Activated CD8-positive, alpha-beta memory T cell treated with anti-CD3 and anti-CD28 coated beads for 1 hour (primary cell): ENCODE measurements at places on chromosomes 12 and 14.

DNA sequence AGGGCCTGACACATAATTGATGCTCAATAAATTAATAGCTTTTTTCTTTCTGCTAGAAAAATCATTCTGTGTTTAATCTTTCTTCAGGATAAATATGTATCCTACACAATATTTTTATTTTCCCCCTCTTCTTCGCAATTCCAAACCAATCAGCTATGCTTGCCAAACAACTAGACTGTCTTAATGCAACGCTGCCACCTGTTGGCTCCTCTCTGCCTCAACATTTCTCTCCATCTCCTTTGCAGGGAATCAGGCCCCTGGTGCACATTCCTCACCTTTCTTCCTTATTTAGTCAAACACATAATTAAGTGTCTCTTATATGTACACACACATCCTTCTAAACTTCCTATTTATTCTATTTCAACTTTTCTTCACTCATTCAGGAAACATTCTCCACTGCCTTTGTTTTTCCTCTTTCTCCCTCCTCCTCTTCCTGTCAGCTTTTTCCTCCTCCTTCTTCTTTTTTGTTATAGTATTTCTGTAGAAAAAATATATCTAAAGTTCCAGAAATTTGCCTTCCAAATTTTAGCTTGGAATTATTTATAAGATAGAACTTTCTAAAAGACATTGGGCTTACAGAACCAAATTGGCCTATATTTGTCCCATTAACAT is 406.0 kb downstream of the PRKD1 start:
- DNase-seq = no peak

- DNase-seq = no peak
These were observed 42.1 kb upstream of the LIN7A start for GRCh38 chr12:80979816-80980215.

GRCh38 chr12:64633940-64634337 is 23.6 kb downstream of the RASSF3 start:
- peak; percentile 10 for DNase-seq

DNA sequence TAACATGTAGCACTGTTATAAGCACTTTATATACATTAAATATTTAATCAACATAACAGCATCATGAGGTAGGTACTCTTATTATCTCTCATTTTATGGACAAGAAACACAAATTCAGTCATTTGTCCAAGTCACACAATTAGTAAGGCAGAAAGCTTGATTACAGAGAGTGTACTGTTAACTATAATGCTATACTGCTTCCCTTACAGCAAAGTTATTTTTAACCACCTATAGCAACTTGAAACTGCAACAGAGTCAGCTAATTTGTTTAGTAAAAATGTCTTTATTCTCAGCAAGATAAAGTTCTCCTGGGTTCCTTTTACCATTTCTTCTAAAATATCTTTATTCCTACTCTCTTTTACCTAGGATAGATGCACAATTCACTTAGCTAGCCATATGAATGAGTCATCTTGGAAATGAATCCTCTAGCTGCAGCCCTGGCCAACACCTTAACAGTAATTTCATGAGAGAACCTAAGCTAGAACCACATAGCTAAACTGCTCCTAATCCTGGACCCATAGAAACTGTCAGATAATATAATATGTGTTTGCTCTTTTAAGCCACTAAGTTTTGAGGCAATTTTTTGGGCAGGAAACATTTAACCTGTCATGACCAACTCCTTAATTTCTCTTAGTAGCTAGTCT is 90.2 kb upstream of the HECTD1 start:
- DNase-seq = no peak

- DNase-seq = no peak
These were observed 1083.8 kb downstream of the FLRT2 start for GRCh38 chr14:86613786-86614185.

GRCh38 chr12:128190052-128190451 is 76.9 kb upstream of the TMEM132C start:
- DNase-seq = no peak

GRCh38 chr12:56679883-56680575 is 8.1 kb downstream of the PTGES3 start:
- no peak for DNase-seq

DNA sequence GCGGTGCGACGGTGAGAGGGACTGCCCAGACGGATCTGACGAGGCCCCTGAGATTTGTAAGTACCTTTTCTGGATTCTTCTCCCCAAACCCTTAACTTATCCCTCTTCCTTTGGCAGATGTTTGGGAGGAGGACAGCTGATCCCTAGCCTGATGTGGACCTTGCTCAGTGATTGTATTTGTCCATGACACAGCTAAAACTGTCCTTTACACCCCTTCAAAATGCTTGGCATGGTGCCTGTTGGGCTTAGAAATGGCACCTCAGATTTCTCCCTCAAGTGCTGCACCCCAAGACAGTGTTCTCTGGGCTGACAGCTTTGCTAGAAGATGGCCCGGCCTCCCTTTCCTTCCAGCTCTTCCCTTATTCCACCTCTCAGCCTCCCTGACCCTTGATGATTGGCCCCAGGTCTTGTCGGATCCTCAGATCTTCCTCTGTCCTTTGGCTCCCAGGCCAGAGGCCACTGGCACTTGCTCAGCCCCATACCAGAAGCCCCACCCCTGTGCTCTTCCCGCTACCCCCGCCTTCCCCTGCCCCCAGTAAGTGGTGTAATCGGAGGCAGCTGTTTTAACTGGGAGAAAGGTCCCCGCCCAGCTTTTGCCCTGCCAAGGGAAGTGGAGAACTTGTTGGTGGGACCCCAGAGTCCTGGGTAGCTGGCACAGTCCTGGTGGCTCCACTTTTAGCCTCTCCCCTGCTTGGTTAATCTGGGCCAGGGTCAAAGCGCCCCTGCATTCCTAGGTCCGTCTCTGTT is 8.7 kb downstream of the LRP1-AS start:
- no peak for DNase-seq

DNA sequence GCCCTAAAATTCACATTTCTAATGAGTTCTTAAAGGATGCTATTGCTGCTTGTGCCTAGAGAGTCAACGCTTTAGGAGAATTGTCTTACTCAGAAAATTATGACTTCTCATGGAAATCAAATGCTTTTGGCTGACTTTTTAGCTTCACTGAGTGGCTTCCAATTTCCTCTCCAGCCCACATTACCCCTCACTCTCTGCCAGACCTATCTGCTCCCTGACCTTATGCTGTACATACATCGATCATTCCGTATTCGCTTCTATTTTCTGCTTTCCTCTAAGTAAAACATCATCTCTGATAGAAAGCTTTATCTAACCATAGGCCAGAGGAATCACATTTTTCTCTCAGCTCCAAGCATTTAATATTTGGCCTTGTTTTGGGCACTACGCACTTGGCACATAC is 12.5 kb upstream of the SMCO3 start:
- no peak for DNase-seq

GRCh38 chr14:28307506-28307905 is 459.1 kb upstream of the FOXG1 start:
- DNase-seq = no peak

GRCh38 chr14:55118761-55119160 is 10.3 kb upstream of the LGALS3 start:
- no peak for DNase-seq

DNA sequence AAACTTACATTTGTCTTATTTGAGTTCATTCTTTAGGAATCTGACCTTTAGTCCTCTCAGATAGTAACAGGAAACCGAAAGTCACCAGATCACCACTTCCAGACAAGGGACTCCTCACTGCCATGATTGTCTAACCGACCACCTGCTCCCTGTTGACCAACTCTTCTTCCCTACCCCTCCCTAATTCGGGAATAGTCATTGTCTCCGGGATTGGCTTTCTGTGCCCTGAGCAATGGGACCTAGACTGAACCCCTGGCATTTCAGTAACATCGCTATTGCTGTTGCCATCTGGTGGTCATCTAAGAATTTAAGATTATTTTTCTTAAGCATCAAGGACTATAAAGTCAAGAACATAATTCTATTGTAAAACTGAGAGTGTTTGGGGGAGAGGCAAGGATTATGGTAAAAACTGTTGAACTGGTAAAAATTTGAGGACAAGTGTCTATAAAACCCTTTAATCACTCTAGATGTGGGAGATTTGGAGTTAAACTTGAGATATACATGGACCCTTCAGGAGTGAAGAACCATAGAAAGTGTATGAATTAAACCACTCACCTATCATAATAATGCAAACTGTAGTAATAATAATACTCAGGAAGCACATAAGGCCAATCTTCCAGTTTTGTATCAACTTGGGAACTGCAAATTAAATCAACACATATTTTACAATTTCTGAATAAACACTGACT is 6.3 kb downstream of the CLEC2A start:
- DNase-seq = no peak

DNA sequence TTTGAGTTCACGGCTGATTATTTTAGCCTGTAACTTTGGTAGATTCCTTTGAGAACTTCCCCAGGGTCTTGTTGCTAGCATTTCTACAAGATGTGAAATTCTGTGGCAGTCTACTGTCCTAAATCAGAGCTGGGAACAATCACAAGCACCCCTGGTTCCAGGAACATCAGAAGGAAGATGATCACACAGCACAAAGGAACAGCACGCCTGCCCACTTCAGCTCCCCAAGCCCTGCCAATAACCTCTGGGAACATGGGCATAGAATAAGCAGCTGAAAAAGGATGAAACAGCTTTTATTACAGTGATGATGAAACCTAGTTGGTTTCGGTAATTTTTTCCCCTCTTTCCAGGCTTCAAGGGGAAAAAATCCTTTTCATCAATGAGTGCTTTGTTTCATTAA is 12.3 kb downstream of the GPR19 start:
- DNase-seq = no peak

GRCh38 chr12:131356485-131357184 is 354.3 kb upstream of the SFSWAP start:
- DNase-seq = no peak

DNA sequence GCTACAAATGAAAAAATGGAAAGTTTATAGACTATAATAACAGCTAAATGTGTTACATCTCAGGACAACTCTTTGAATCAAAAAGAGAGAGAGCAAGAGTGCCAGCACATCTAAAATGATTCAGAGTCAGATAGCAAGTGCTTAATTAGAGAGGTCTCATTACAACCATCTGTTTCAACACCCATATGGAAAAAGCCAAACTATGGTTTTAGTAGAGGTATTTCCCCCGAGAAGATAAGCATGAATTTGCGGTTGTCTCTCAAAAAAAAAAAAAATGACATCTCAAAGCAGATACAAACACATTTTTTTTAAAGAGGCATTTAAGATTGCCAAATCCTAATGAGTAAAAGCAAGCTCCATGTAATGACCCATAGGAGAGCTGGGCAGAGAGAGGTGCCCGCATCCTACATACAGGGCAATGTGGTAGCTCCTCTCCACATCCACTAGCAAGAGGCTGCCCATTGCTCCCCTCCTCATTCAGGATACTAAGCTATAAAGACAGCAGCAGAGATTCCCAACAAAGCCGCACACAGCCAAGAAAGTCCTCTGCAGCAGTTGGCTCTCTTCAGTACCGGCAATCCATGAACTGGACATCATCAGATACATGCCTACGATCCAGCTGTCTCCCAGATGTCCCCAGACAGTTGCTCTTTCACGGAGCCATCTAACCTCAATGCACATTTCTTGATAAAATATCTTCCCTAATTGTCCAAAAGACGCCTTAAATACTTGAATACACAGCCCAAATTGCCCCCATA is 100.4 kb downstream of the EFCAB11 start:
- DNase-seq = no peak

GRCh38 chr14:68934066-68934465 is 45.0 kb downstream of the ACTN1 start:
- no peak for DNase-seq

DNA sequence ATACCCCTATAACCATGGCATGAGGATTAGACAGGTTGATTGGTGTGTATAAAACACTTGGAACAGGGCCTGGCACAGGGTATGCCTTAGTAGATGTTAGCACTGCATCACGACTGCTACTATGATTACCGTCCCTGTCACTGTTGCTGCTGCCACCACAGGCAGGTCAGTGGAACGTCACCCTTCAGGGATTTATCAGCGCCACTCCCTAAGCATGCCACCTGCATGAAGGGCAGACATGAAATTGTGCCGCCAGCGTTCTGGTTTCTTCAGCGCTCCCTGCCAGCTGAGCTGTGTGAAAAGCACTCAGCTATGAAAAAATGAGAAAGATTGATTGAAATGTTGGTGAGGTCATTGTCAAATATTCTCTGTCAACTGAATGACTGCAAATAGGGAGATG is 477.0 kb downstream of the DPF3 start:
- DNase-seq = no peak

- DNase-seq = peak; percentile 14
These were observed 63.5 kb downstream of the DGLUCY start for GRCh38 chr14:91177073-91178034.

GRCh38 chr14:72744416-72745120 is 149.3 kb downstream of the DPF3 start:
- no peak for DNase-seq

DNA sequence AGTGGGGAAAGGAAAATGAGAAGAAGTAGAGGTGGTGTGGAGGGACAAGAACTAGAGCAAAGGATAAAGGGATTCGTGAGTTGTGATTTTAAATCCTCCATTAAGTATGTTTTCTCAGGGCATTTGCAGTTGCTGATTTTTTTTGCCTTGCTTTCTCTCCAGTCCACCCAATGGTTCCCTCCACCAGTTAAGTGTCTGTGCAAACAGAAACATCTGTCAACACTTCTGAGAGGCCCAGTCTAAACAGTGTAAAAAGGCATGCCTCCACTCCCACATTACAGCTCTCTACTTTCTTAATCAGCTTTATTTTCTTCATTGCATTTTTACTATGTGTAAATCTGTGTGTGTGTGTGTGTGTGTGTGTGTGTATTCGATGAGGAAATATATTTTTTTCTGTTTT is 141.2 kb downstream of the PPFIA2 start:
- no peak for DNase-seq

- no peak for DNase-seq
These were observed 87.6 kb upstream of the EGLN3 start for GRCh38 chr14:34038358-34039057.

DNA sequence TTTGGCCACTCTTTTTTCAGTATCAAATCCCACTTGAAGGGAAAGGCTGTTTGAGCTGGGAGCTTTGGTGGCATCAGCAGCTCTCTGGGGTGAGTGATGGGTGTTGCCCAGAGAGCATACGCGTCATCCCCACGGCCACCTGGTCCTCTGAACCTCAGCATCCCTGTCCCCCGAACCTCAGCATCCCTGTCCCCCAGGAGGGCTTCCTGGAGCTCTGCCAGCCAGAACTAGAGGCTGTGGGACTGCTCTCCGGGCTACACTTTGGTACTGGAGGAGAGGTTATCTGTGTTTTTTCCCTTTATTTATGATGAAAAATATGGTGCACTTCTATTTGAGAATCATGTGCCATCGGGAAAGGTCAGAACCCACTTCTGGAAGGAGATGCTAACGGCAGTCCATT is 131.5 kb upstream of the RTL1 start:
- no peak for DNase-seq

- DNase-seq = no peak
These were observed 39.7 kb downstream of the LRRC9 start for GRCh38 chr14:59959668-59960067.
